ENCODE measurements at places on chromosomes 7 and 10. TPM values are rescaled to one million over a fixed set of nuclear protein-coding genes. Genes with fewer than 3 reads are reported as not detected.

Gene CCDC172
- total RNA-seq: not detected

Gene MYL10
- not detected for total RNA-seq

Gene CYP3A5
- total RNA-seq: not detected

Gene GIMAP6
- 115 TPM for total RNA-seq

Gene NRG3
- 1.4 TPM for total RNA-seq

Gene CADPS2
- 47.7 TPM for total RNA-seq

Gene ZNF438
- total RNA-seq: 4.2 TPM

Gene SLC13A1
- not detected for total RNA-seq

Gene SAP25
- not detected for total RNA-seq

Gene TRAPPC14
- 6.2 TPM for total RNA-seq

Gene PRF1
- total RNA-seq: not detected

Gene PSD
- under 0.01 TPM for total RNA-seq
